ENCODE measurements at places on chromosomes 3 and 15. TPM values are rescaled to one million over a fixed set of nuclear protein-coding genes. Genes with fewer than 3 reads are reported as not detected.

NAALADL2 gene
- total RNA-seq = 4.0 TPM

ATP13A5 gene
- not detected for total RNA-seq

GRM7 gene
- not detected for total RNA-seq

RPL39L gene
- total RNA-seq = 16.8 TPM

ITIH1 gene
- not detected for total RNA-seq

PIGBOS1 gene
- 12.8 TPM for total RNA-seq

TM4SF1 gene
- 559 TPM for total RNA-seq

TTLL13 gene
- total RNA-seq = not detected

AP3B2 gene
- not detected for total RNA-seq

SIDT1 gene
- total RNA-seq = not detected

GOLGA6A gene
- not detected for total RNA-seq

CYP11A1 gene
- not detected for total RNA-seq

FES gene
- total RNA-seq = 58.1 TPM

SCN10A gene
- not detected for total RNA-seq

MCF2L2 gene
- 1.1 TPM for total RNA-seq

LMAN1L gene
- total RNA-seq = not detected

GRAMD1C gene
- 17.0 TPM for total RNA-seq

SCAANT1 gene
- total RNA-seq = not detected

KBTBD13 gene
- total RNA-seq = not detected

NR2F2 gene
- total RNA-seq = 182 TPM

CNTN6 gene
- total RNA-seq = not detected

GMNC gene
- total RNA-seq = not detected

IL5RA gene
- total RNA-seq = not detected

CGNL1 gene
- total RNA-seq = 27.1 TPM

BRK1 gene
- total RNA-seq = 123 TPM

ITPR1 gene
- 18.0 TPM for total RNA-seq

B3GNT5 gene
- 29.4 TPM for total RNA-seq

CASR gene
- total RNA-seq = not detected

ZNF501 gene
- total RNA-seq = 3.9 TPM

SLC12A8 gene
- total RNA-seq = 0.86 TPM

TSC22D2 gene
- total RNA-seq = 50.9 TPM

ALG3 gene
- 37.7 TPM for total RNA-seq

NANOGP8 gene
- total RNA-seq = not detected

KCNMB3 gene
- total RNA-seq = 2.3 TPM

EPHA6 gene
- 0.28 TPM for total RNA-seq

MYEF2 gene
- 54.8 TPM for total RNA-seq

ADGRG7 gene
- not detected for total RNA-seq

Measured in endothelial cell of umbilical vein (primary cell).